ENCODE measurements at places on chromosomes 4 and X. TPM values are rescaled to one million over a fixed set of nuclear protein-coding genes. Genes with fewer than 3 reads are reported as not detected.

DNA sequence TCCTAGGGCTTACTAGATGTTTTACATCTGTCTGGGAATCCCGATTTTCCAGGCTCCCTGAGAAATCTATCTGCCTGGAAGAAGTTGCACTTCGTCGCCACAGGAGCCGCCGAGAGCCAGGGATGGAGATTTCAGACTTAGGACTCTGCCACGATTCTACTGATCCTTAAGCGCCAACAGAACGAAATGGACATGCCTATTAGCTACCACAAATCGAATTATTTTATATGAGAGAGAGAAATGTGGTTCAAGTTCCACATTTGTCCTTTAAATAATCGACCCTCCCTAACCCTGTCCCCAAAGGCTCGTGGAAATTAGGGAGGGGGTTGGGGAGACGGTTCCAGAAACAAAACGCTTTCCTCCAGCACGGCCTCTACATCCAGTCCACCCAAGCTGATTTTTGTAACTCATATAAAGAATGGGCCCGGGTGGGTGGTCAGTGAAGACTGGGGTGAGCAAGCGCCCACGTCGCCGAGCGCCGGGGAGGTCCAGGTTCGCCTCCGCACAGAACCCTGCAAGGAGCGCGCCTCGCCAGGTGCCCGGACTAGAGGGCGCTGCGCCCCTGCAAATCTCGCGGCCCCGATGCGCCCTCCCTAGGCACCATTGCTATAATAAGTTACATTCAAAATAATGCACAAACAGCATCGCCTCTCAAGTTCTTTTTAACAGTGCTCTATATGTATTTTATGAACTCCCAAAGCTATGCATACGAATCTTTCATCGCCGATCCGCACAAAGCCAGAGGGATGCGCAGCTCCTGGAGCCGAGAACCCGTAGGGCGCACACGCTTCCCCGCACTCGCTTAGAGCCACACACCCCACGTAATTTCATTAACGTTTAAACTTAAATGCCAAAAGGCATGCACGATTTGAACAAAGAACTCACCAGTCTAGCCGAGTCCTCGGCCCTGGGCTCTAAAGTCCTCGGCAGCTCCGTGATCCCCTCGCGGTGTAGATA lies 2.1 kb upstream of the FAT1 start:
- DNase-seq: peak; percentile 77

GRCh38 chrX:85065512-85066198 lies 62.0 kb downstream of the APOOL start:
- no peak for DNase-seq

The CABS1 gene
- not detected for polyA plus RNA-seq

- DNase-seq: no peak
Measured at GRCh38 chrX:103376118-103376978, at the start of gene BEX3. Gene BEX3, plus strand, starts transcription at chrX:103376538. Its CDS starts 984 bp downstream, at chrX:103377522.

The ZNF732 gene
- polyA plus RNA-seq: 2.2 TPM

DNA sequence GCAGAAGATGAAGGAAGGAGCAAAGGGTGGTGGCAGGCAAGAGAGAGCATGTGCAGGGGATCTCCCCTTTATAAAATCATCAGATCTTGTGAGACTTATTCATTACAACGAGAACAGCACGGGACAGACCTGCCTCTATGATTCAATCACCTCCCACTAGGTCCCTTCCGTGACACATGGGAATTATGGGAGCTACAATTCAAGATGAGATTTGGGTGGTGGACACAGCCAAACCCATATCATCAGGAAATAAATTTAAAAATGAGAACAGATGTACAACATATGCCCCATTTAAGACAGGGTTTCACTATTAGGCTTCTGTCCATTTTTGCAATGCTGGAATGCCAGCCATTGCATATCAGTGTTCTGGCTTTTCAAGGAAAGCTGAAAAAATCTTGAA lies 346.7 kb upstream of the SLIT2 start:
- DNase-seq: no peak

DNA sequence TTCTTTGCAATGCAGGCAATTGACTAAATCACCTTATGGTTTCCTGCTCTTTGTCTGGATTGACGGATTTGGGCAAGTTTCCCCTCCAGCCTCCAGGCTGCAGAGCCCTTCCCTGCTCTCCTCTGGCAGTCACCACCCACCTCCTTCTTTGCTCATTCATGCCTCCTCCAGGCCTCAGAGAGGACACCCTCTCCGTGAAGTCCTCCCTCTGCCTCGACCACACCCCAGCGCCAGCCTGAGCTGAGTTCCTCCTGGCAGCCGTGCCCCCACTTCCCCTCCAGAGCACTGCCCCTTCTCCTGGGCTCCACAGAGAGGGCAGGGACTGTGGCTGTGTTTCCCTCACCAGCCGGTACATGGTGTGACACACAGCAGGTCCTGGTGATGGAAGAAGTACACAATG lies 53.7 kb downstream of the DCTD start:
- DNase-seq: no peak

DNA sequence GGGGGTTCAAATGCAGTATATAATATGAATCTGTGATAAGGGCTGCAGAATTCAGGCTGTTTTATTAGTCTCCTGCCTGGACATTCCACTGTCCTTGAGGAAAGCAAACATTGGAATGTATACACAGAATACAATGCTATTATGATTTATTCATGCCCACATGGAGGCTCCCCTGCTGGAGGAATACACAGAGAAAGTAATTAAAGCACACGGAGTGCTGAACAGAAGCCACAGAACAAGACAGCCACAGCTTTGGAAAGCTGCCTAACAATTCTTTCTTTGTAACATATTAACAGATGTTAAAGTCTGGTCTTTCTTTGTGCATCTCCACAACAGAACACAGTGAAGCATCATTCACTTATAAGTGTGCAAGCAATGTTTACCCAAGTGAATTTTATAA lies 155.8 kb downstream of the ARAP2 start:
- DNase-seq: no peak

The PNMA6F gene
- polyA plus RNA-seq: 0.04 TPM

GRCh38 chrX:44245733-44246132 lies 97.7 kb downstream of the EFHC2 start:
- no peak for DNase-seq

GRCh38 chrX:101393530-101394305 lies 2.9 kb downstream of the RPL36A start:
- no peak for DNase-seq

GRCh38 chr4:85681221-85681657 lies 206.3 kb downstream of the ARHGAP24 start:
- DNase-seq: no peak

- no peak for DNase-seq
Measured at GRCh38 chr4:77347351-77347966, 190.5 kb downstream of the CCNG2 start.

Data from right renal cortex interstitium (tissue), 3 donors.